ENCODE measurements at places on chromosomes 12 and 14.
A peak's percentile ranks its signal among the peaks of the same experiment; 100 is the strongest.

DNA sequence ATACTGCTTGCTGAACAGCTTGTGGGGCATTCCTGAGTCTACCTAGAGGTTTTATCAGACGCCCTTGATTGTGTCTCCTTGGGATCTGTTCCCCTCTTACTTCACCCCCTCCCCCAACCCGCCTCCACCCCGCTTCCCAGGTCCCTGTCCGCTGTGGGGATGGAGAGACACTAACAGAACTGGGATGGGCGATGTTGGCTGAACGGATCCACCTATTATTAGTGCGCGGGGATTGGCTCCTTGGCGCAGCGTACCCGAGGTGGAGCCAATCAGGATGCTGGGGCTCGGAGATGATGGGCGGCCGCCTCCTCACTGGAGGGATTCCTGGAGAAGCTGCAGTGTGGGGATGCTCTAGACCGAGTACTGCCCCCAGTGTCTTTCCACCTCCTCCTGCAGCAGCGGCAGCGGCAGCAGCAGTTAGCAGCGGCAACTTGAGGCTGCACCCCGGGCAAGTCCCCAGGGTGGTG lies at the start of gene SYT1:
Gene SYT1, plus strand, starts transcription at position 372 of the 467 bp plus-strand sequence.
- peak; percentile 21 for DNase-seq

GRCh38 chr12:64796205-64796845 lies 28.1 kb upstream of the TBC1D30 start:
- peak; percentile 67 for DNase-seq

GRCh38 chr14:64465191-64465822 lies at the start of gene AKAP5:
AKAP5 (plus strand) TSS chr14:64465499; CDS start chr14:64468395, 2,896 bp downstream.
- peak; percentile 49 for DNase-seq

DNA sequence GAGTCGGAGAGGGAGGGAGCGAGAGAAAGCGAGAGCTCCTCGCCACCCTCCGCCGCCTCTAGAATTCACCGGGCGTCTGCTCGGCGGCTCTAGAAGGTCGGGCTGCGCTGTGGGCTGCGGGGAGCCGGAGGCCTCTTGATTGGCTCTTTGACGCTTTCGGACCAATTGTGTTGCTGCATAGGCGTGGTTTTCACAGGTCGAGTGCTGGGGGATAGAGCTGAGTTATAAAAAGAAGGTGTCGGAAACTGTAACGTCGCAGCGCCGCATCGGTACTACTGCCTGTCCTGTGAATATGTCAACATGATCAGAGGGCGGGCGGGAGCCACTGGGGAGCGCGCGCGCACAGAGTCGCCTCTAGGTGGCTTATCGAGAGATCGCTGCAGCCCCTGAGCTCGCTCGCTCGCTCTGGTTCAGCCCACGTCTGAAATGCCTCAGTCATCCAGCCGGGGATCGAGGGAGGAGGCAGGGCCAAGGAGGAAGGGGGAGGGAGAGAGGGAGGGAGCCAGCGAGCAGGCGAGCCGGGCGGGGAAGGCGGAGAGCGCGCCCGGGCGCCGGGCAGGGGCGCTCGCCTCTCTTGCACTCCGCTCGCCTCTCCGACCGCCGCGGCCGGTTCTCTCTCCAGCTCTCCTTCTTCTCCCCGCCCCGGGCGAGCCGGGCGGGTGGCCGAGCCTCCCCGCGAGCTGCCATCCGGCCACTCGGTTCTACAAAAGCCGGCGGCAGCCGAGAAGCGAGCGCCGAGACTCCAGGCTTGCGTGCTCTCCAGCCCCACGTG lies at the start of gene TBX3:
Gene TBX3, minus strand, starts transcription at position 78 of the 772 bp plus-strand sequence. CDS start 975 bp downstream, outside the sequence.
- DNase-seq, result peak; percentile 92

- DNase-seq, result no peak
Measured at GRCh38 chr12:57158665-57159064, 11.2 kb upstream of the LRP1-AS start.

DNA sequence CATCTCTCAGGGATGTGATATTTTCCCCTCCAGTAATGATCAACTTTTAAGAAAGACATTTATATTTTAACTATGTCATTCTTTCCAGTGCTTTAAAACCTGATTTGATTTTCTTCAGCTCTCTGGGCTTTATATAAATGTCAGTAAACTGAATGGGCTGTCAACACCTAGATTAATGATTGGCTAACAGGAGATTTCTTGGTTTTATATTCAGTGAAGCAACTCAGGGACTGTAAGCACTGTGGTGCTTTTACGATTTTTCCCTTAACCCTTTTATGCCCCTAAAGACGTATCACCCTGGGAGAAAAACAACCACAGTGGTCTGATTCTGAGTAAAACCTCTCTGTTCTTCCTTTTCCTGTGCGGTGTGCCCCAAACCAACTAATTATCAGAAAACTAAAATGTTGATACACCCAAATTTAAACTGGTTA lies 38.0 kb downstream of the PTGER2 start:
- DNase-seq, result no peak

GRCh38 chr14:94025720-94026119 lies 420 bp upstream of the OTUB2 start:
- DNase-seq, result no peak

GRCh38 chr12:16291032-16291431 lies 13.5 kb upstream of the SLC15A5 start:
- DNase-seq, result no peak

DNA sequence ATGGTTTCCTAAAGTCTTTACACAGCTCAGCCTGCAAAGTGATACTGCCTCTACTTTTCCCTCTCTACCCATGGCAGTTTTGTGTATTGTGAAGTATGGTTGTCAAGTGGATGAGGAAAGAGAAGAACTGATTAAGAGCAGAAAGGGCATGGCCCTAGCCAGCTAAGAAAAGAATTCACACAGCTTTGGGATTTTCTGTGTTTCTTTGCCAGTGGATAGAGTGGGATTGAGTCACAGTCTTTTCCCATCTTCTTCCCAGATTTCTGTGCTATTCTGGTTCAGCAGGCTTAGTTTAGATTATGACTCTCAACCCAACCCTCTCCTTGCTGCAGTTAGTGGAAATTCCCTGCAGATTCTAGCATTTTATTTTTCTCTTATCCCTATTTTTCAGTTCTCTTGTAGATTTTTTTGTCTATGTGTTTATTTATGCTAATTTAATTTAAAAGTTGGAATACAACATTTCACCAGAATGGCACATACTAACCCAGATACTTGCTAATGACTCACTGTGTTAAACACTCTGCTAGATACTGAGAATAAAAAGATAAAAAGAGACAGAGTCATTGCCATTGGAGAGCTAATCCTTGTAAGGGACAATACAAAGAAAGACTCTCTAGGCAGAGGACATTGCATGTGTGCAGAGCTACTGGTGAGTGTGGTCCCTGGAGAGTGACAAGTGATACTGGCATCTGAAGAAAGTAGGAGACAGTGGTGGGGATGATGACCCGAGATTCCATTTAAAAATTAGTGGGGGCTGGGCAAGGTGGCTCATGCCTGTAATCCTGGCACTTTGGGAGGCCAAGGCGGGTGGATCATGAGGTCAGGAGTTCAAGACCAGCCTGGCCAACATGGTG lies 106.3 kb downstream of the ST8SIA1 start:
- DNase-seq, result no peak

DNA sequence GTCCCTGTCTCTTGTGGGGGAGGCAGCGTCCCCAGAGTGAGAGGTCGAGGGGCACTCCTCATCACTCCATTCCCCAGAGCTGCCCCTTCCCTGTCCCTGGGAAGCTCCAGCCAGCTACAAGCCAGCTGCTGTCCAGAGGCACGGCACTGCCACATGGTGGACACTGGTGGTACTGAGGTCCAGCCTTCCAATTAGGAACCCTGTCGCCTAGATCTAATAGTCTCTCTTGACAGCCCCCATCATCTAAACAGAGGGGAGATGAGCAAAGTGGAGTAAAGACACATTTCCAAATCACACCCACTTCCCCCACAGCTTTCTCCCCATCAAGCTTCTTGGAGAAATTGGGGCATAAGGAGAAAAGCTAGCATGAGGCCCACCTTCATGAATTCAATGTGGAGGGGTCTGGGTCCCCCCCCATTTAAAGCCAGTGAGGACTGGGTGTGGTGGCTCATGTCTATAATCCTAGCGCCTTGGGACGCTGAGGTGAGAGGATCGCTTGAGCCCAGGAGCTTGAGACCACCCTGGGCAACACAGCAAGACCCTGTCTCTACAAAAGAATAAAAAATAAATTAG lies 2.1 kb upstream of the INHBE start:
- peak; percentile 86 for DNase-seq

DNA sequence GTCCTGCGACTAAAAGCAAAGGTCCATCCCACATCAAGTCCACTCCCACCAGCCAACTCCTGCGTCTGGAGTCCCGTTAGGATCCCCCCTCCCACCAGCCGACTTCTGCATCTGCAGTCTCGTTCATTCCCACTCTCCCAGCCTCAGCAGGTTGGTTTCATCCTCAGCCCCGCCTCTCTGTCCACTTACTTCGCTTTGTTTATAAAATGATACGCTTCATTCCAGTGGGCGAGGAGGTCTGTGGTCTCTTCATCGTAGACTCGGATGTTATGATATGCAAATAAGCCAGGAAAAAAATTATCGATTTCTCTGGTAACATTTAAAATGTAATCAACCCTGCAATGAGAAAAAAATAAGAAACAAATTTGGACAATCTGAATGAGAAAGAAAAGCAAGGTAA lies 56.8 kb downstream of the SSH1 start:
- no peak for DNase-seq

DNA sequence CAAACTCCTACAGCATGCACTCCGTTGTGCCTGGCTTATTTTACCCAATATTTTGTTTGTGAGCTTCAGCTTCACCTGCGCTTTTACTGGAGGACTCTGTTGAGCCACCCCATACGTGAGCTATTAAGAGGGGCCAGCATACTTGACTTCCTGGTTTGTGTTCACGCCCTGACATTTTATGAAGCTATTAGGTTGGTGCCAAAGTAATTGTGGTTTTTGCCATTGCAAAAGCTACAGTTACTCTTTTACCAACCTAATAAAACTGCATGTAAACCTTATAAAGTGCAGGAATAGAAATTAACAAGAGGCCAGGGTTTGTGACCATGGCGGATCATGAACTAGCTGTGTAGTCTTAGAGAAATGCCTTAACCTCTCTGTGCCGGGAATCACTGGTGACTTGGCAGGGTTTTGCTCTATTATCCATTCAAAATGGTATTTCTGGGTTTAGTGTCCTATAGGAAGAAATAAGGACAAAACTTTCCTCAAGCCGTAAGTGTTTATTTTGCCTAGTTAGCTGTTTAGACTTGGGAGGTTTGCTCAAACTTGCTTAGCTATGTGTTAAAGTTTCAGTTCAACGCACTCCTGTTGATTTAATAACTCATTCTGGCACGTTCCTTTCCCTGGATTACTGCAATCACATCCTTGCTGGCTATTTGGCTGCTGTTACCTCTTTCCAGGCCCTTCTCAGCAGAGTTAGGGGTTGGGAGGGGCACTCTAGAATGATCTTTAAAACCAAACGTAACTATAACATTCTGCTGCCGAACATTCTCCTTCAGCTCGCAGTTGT lies 1027.6 kb downstream of the BCL11B start:
- no peak for DNase-seq

DNA sequence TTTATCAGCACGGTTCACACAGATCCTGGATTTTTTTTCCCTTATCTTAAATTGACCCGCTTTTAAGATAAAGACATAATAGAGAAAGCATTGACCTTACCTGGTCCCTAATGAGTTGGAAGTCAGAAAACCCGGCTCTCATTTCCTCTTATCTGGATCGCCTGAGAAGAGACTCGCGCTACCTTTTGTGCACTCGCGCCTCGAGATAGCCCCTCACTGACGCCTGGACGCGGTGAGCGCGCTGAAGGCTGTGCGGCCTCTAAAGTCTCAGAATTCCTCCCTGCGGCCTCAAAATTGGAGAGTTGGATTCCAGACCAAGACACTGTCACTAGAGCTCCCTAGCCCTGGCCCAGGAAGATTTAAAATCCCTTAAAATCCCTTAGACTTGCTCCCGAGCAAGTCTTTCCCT lies 7.0 kb downstream of the NKX2-1 start:
- DNase-seq, result no peak

GRCh38 chr12:99436584-99436983 lies 211.0 kb upstream of the GARIN6 start:
- DNase-seq, result no peak

- DNase-seq, result peak; percentile 54
Measured at GRCh38 chr14:91946622-91947474, 646 bp downstream of the FBLN5 start.

- DNase-seq, result no peak
Measured at GRCh38 chr12:24754690-24755638, 193.9 kb downstream of the BCAT1 start.

DNA sequence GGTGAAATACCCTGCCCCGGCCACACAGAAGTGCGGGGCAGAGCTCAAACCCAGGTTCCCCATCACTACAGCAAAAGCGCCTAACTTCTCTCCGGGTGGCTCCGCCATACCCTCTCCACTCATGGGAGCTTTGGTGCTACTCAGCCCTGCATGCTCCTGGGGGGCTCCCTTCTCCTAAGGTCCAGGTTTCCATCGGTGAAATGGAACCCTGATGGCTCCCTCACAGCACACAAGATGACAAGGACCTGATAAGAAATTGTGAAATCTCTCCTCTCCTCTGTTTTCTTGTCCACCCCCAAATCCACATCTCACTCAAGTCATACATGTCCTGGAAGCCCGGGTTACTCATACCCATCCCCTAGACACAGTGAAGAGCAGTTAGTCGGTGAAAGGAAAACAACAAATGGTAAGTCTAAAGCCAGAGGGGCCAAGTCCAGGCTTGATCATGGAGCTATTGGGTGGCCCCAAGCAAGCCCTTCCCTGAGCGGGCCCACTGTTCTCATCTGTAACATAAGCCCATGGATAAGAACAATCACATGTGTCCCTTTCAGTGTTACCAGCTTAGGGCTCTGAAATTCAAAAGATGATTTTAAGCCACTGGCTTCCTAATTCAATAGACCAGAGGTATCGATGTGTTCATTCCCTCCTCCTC lies 317.5 kb downstream of the BCL11B start:
- DNase-seq, result no peak

- DNase-seq, result no peak
Measured at GRCh38 chr12:94305130-94305957, 154.3 kb downstream of the CEP83 start.

- DNase-seq, result no peak
Measured at GRCh38 chr12:2796187-2796666, 1.5 kb downstream of the FKBP4 start.

- DNase-seq, result no peak
Measured at GRCh38 chr12:2125651-2126522, 73.1 kb downstream of the CACNA1C start.

- no peak for DNase-seq
Measured at GRCh38 chr12:48580831-48581230, 11.0 kb upstream of the LALBA start.

DNA sequence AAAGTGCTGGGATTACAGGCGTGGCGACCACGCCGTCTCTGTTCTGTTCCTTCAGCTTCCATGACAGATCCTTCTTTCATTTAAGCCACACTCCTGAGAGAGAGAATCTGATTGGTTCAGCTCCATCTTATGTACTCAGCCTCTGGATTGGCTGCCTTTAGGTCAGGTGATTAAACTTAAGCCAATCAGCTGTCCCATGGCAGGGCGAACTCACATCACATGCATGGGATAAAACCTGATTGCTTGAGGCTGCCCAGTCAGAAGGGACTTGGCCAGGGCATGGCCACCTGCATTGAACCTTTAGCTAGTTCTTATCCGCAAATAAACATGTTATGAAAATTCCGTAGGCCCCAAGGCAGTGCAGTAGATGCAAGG lies 274.2 kb downstream of the SUDS3 start:
- no peak for DNase-seq

Data from left cardiac atrium (tissue), 4 donors.